ENCODE measurements at places on chromosomes 11 and 22. TPM values are rescaled to one million over a fixed set of nuclear protein-coding genes. Genes with fewer than 3 reads are reported as not detected.

The RIMBP3B gene
- not detected for total RNA-seq

The CEND1 gene
- total RNA-seq = 0.89 TPM

The FJX1 gene
- 22.2 TPM for total RNA-seq

The CDC45 gene
- 22.2 TPM for total RNA-seq

The PLEKHB1 gene
- not detected for total RNA-seq

The MB gene
- total RNA-seq = not detected

The DNAJB7 gene
- total RNA-seq = not detected

The SGSM1 gene
- total RNA-seq = not detected

The XRCC6 gene
- 492 TPM for total RNA-seq

The IFITM10 gene
- total RNA-seq = not detected

The APOA4 gene
- total RNA-seq = not detected

The SCN3B gene
- total RNA-seq = 0.18 TPM

The RFPL3 gene
- total RNA-seq = not detected

The VWA5A gene
- 14.5 TPM for total RNA-seq

The RIN1 gene
- 68.3 TPM for total RNA-seq

The OR8G1 gene
- total RNA-seq = not detected

The LRRN4CL gene
- 6.6 TPM for total RNA-seq

The KIAA1671 gene
- 1.2 TPM for total RNA-seq

The CCDC15 gene
- 8.0 TPM for total RNA-seq

The LDHAL6A gene
- not detected for total RNA-seq

The BDNF gene
- total RNA-seq = 2.0 TPM

The LRRC4C gene
- total RNA-seq = not detected

The KCTD17 gene
- 47.0 TPM for total RNA-seq

The LINC01488 gene
- not detected for total RNA-seq

The RPS3 gene
- total RNA-seq = 2,208 TPM

The SCT gene
- not detected for total RNA-seq

The SLN gene
- total RNA-seq = not detected

The ST14 gene
- not detected for total RNA-seq

The QSER1 gene
- total RNA-seq = 6.6 TPM

The CNIH2 gene
- not detected for total RNA-seq

The CARNS1 gene
- 0.86 TPM for total RNA-seq

The CRYBB2 gene
- total RNA-seq = not detected

The CARD10 gene
- total RNA-seq = 8.7 TPM

The PAX6 gene
- total RNA-seq = not detected

The BIK gene
- total RNA-seq = not detected

The SLC15A3 gene
- total RNA-seq = 2.6 TPM

The GNG3 gene
- not detected for total RNA-seq

The CASP5 gene
- not detected for total RNA-seq

The IGSF22 gene
- total RNA-seq = not detected

The HIC2 gene
- total RNA-seq = 1.4 TPM

The TBX10 gene
- total RNA-seq = not detected

The CREBZF gene
- total RNA-seq = 11.5 TPM

The C11orf24 gene
- 75.1 TPM for total RNA-seq

The INPP5J gene
- total RNA-seq = 0.86 TPM

The RIMBP3C gene
- total RNA-seq = not detected

The LRRC32 gene
- total RNA-seq = 6.9 TPM

The APOL4 gene
- under 0.01 TPM for total RNA-seq

The SERPIND1 gene
- 0.71 TPM for total RNA-seq

The MTA2 gene
- 109 TPM for total RNA-seq

The C11orf71 gene
- 5.7 TPM for total RNA-seq

The RCN1 gene
- total RNA-seq = 309 TPM

The SYCE3 gene
- not detected for total RNA-seq

The OR4C45 gene
- total RNA-seq = not detected

The VSIG2 gene
- total RNA-seq = not detected

The MGAT3 gene
- not detected for total RNA-seq

Data from myometrial cell (primary cell).